ENCODE measurements at places on chromosomes 5 and 9. TPM values are rescaled to one million over a fixed set of nuclear protein-coding genes. Genes with fewer than 3 reads are reported as not detected.
A peak's percentile ranks its signal among the peaks of the same experiment; 100 is the strongest.

GRCh38 chr9:75964427-75964826 lies 74.0 kb downstream of the PCSK5 start:
- no peak for DNase-seq
- H3K36me3 ChIP-seq: no peaks in the 10 kb centered on the region
- H3K27ac ChIP-seq: no peak overlapping the region
- H3K27me3 ChIP-seq: no peaks in the 10 kb centered on the region

- no peak for DNase-seq
- no peaks in the 10 kb centered on the region for H3K27me3 ChIP-seq
- no peaks in the 10 kb centered on the region for H3K36me3 ChIP-seq
- H3K27ac ChIP-seq: no peak overlapping the region
- H3K4me3 ChIP-seq: no peak overlapping the region
These were observed 345.9 kb upstream of the CD180 start for GRCh38 chr5:67542479-67542878.

GRCh38 chr9:88852794-88853193 lies 138.5 kb upstream of the S1PR3 start:
- no peak overlapping the region for H3K4me3 ChIP-seq
- peak overlapping the region; percentile 80 for H3K27ac ChIP-seq
- DNase-seq: no peak
- H3K36me3 ChIP-seq: peaks cover 13% of the 10 kb centered on the region
- H3K4me1 ChIP-seq: peaks cover 19% of the 10 kb centered on the region
- H3K27me3 ChIP-seq: no peaks in the 10 kb centered on the region

GRCh38 chr9:114098021-114098935 lies 814 bp downstream of the KIF12 start:
- H3K4me3 ChIP-seq: peak overlapping the region; percentile 56
- H3K27me3 ChIP-seq: peaks cover 9% of the 10 kb centered on the region
- peak; percentile 68 for DNase-seq
- H3K27ac ChIP-seq: no peak overlapping the region
- peaks cover 5% of the 10 kb centered on the region for H3K4me1 ChIP-seq
- peaks cover 7% of the 10 kb centered on the region for H3K36me3 ChIP-seq

GRCh38 chr5:131206772-131207171 lies 36.0 kb downstream of the LYRM7 start:
- no peak overlapping the region for H3K4me3 ChIP-seq
- DNase-seq: no peak
- H3K36me3 ChIP-seq: no peaks in the 10 kb centered on the region
- no peaks in the 10 kb centered on the region for H3K4me1 ChIP-seq
- H3K27me3 ChIP-seq: no peaks in the 10 kb centered on the region
- no peak overlapping the region for H3K27ac ChIP-seq

GRCh38 chr9:103700195-103700962 lies 393.7 kb upstream of the SMC2 start:
- no peak overlapping the region for H3K27ac ChIP-seq
- no peak overlapping the region for H3K4me3 ChIP-seq
- no peaks in the 10 kb centered on the region for H3K36me3 ChIP-seq
- peaks cover 3% of the 10 kb centered on the region for H3K27me3 ChIP-seq
- no peaks in the 10 kb centered on the region for H3K4me1 ChIP-seq
- no peak for DNase-seq

DNA sequence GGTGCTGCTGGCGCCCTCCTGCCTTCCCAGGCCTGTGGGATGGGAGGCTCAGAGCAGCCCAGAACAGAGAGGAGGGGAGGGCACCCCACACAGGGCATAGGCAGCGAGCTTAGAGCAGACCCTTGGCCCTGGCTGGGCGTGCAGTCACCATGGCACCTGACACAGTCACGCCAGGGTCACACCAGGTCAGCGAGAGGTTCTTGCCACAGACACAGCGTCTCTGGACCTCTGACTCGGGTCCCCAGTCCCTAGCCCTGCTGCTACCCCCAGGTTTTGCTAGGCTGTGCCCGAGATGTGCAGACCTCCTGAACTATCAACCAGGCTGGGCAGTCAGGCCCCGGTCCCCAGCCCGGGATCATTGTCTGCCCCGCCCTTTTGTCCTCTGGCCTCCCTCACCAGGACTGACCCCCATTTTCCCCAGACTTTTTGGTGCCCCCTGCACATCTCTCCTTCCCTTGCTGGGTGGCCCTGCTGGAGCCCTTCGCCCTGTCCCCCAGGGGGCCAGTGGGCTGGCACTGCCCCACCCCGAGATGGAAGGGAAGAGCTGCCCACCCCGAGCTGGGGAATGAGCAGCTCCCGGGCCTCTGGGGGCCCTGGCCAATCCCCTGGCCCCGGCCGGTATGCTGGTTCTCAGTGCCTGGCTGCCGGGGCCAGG lies 24.5 kb upstream of the NOTCH1 start:
- no peak overlapping the region for H3K27ac ChIP-seq
- H3K27me3 ChIP-seq: no peaks in the 10 kb centered on the region
- no peak for DNase-seq
- no peaks in the 10 kb centered on the region for H3K36me3 ChIP-seq
- no peak overlapping the region for H3K4me3 ChIP-seq
- peaks cover 75% of the 10 kb centered on the region for H3K4me1 ChIP-seq

DNA sequence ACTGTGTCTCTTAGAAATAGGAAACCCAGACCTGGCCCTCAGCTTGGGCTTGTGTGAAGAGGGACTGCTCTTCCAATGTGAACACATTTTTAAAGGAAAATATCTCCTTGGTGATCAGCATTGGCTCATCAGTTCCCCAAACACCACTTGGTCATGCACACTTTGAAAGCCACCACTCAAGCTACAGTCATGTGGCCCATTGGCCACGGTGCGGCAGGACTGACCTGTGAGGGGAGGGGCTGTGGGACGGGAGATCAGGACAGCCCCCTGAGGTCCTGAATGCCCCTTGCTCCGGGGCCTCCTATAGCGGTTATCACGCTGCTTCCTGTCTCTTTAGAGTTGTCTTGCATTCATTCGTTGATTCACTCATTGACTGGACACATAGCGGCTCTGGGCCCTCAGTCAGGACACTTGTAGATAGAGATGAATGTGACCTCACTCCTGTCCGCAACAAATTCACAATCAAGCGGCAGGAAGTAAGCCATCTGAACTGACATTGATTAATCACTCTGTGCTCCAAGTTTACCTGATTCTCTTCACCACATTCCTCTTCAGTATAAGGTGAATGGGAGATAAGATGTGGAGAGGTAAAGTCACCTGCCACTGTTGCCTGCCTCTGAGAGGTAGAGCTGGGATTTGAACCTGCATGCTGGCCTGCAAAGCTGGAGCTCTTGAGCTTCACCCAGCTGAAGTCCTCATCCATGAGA lies 73.1 kb downstream of the COL15A1 start:
- peaks cover 19% of the 10 kb centered on the region for H3K4me1 ChIP-seq
- peaks cover 1% of the 10 kb centered on the region for H3K36me3 ChIP-seq
- H3K4me3 ChIP-seq: no peak overlapping the region
- H3K27ac ChIP-seq: no peak overlapping the region

DNA sequence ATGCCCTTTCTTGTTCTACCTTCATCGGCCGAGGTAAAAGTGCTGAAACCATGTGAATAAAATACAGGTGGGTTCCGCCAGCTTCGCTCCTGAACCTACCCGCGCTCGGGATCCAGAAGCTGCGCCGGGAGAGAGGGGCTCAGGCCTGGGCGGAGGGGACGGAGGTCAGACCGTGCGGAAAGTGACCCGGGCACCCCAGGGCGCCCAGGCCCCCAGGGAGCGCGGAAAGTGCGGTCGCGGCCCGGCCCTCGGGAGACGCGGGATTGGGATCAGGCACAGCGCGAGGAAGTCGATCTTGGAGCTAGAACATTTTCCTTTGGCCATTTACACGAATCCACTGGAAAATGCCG lies 329 bp downstream of the SYK start:
- H3K4me3 ChIP-seq: peak overlapping the region; percentile 63
- peak overlapping the region; percentile 18 for H3K27ac ChIP-seq
- DNase-seq: no peak
- H3K36me3 ChIP-seq: peaks cover 2% of the 10 kb centered on the region
- peaks cover 56% of the 10 kb centered on the region for H3K27me3 ChIP-seq

DNA sequence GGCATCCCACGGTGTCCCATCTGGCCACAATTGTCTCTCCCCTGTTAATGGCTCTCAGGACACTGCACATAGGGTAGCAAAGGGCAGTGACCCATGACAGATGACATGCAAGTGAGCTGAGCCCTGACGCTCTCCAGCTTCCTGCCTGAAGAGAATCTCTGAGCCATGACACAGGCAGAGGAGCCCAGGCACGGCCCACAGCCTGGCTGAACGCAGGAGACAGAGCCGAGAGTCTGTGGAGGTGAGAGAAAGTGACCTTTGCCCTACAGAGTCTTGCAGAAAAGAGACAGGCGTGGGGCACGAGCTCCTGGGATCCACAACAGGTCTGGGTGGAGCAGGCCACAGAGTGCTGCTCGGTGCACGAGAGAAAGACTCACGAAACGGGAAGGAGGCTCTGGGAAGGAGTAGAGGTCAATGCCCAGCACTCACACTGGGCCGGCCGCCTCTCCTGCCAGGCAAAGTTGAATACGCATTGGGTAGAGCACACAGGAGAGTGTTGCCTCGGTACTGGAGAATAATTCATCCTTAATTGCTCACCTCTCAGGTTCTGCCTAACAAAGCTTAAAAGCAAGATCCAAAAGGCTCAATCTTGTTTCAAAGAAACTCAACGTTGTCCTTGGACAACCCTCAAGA lies 90.3 kb downstream of the MRPL36 start:
- peaks cover 20% of the 10 kb centered on the region for H3K27me3 ChIP-seq
- H3K36me3 ChIP-seq: no peaks in the 10 kb centered on the region
- H3K27ac ChIP-seq: no peak overlapping the region
- no peak overlapping the region for H3K4me3 ChIP-seq
- peak; percentile 64 for DNase-seq
- no peaks in the 10 kb centered on the region for H3K4me1 ChIP-seq

DNA sequence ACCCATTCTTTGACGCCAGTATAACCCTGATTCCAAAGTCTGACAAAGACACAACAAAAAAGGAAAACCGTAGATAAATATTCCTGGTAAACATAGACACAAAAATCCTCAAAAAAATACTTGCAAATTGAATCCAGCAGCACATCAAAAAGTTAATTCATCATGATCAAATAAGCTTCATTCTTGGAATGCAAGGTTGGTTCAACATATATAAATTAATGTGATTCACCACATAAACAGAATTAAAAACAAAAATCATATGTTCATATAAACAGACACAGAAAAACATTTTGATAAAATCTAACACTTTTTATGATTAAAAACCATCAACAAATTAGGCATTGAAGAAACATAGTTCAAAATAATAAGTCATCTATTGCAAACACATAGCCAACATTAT lies 324.2 kb upstream of the TRPC7 start:
- no peaks in the 10 kb centered on the region for H3K4me1 ChIP-seq
- no peaks in the 10 kb centered on the region for H3K36me3 ChIP-seq
- no peak overlapping the region for H3K27ac ChIP-seq
- H3K4me3 ChIP-seq: no peak overlapping the region

The CAMLG gene
- 36.1 TPM for total RNA-seq

The KIAA0825 gene
- 8.0 TPM for total RNA-seq

The NRG2 gene
- total RNA-seq: 0.13 TPM

The LCP2 gene
- not detected for total RNA-seq

The CDC14B gene
- 15.5 TPM for total RNA-seq
